ENCODE measurements at places on chromosomes 12 and 14.

DNA sequence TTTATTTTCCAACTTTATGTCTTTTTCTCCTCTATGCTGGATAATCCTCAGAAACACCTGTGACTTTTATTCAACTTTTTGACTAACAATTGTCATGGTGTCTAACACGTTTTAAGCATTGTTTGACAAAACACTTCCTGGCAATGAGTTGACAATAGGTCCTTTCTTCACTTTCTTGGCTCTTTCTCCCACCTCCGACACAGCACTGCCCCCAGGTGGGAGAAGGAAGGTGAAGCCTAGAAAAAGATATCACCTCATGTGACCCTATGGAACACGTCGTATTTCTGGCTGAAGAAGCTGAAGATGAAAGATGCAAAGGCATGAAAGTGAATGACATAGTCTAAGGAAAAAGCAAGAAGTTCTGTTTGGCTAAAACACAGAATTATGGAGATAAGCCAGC lies 430.0 kb downstream of the ETNK1 start:
- DNase-seq = peak; percentile 67

DNA sequence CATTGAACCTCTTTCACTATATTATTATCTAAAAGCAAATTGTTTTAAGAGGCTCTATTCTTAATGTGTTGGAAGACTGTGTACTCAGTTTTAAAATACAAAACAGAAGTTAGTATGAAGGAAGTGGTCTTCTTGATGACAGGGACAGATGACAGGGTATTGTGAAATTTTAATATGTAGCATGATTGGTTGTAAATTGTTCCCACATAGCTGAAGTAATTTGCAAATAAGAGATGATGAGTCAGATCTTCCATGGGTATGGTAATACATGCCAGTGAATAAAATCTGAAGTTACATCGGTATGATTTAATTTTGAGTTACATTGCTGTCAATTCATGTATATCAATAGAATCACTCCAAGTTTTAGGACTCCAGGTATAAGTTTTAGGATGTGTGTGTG lies 454.8 kb downstream of the AEBP2 start:
- DNase-seq = no peak

DNA sequence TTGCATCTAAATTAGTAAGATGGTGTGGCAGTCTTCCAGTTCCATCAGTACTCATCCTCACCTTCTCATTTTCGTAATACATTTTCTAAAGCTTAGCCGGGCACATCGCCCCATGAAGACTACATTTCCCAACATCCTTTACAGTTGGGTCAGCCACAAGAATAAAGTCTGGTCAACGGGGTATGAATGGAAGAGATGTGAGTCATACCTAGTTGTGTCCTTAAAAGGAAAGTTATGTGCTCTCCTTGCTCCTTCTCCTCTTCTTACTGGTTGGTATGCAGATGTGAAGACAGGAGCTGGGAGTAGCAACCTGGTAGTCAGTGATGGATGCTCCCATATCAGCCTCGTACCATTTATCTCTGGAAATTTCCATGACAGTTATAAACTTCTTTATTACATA lies 35.9 kb upstream of the EGLN3 start:
- DNase-seq = no peak

- no peak for DNase-seq
These were observed 50.0 kb downstream of the SH2B3 start for GRCh38 chr12:111455448-111456320.

GRCh38 chr14:101501341-101501740 lies 60.0 kb upstream of the DIO3 start:
- no peak for DNase-seq

- DNase-seq = peak; percentile 83
These were observed 5.7 kb downstream of the WNT5B start for GRCh38 chr12:1634590-1635191.

GRCh38 chr14:54189748-54190354 lies 207.0 kb upstream of the CDKN3 start:
- DNase-seq = no peak

- no peak for DNase-seq
These were observed 9.1 kb upstream of the BDKRB2 start for GRCh38 chr14:96195441-96196081.

- DNase-seq = no peak
These were observed 479.7 kb downstream of the FSCB start for GRCh38 chr14:44027397-44027796.

DNA sequence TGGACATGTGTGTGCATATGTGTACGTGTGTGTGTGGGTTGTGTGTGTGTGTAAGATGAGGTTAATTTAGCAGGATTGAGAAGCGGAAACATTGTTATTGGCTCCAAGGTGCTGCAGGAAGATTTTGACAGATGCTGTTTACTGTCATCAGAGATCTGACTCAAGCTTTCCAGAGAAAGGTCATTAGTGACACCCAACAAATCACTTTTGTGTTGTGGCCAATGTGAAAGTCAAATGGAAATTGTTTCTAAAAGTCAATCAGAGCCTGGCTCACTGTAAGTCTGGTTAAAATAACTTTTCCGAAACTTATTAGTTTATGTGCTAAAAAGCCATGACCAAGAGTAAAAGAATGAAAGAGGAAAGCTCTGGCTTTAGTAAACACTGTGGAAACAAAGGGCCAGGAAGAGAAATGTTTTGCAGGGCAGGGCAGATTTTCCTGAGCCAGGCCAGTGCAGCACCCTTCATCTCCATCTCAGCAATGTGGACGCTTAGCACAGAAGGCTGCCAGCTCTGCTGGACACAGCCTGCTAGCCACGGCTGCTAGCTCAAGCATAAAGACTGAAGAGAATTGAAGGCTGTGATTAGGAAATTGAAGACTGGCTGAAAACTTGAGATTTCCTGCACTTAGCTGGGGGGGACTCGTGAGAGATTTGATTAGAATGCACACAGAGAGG lies 235.8 kb downstream of the NEDD1 start:
- no peak for DNase-seq

DNA sequence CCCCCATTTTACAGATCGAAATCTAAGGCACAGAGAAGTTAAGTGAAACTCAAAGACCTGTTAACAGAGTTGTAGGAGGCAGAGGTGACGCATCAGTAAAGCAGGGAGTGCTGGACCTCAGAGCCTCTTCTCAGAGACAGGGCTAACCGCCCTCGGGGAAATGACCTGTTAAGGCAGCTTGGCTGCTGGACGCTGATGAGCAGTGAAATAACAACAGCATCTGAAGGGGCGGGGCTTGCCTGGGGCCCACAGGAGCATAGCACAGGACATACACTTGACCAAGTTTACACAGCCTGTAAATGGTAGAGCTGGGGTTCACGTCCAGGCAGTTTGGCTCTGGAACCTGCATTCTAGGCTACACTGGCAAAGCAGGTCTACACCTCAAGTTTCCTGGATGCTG lies 39.3 kb downstream of the LRTM2 start:
- DNase-seq = no peak

GRCh38 chr12:122079532-122080081 lies 1.1 kb downstream of the MLXIP start:
- DNase-seq = no peak

DNA sequence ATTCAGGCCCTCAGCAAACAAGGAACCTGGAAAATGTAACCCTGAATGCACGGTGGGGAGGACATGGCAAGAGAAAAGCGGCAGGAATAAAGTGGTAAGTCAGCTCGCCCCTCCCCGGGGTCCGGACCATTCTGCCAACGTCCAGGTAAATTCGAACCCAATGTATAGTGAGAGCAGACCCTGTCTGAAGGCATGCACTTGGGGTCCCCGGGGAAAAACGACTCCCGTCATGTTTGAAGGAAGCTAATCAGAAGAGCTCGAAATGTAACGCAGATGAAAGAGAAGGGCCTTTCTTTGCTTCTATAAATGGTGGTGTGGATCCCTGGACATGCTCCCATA lies 193 bp downstream of the ACACB start:
- no peak for DNase-seq

- DNase-seq = no peak
These were observed 134.8 kb upstream of the FUT8 start for GRCh38 chr14:65277580-65278270.

- DNase-seq = no peak
These were observed 206.5 kb upstream of the EEA1 start for GRCh38 chr12:93135286-93136239.

GRCh38 chr14:61719344-61720293 lies 24.3 kb downstream of the HIF1A start:
- no peak for DNase-seq

GRCh38 chr14:70269582-70269981 lies 80.8 kb upstream of the SLC8A3 start:
- no peak for DNase-seq

DNA sequence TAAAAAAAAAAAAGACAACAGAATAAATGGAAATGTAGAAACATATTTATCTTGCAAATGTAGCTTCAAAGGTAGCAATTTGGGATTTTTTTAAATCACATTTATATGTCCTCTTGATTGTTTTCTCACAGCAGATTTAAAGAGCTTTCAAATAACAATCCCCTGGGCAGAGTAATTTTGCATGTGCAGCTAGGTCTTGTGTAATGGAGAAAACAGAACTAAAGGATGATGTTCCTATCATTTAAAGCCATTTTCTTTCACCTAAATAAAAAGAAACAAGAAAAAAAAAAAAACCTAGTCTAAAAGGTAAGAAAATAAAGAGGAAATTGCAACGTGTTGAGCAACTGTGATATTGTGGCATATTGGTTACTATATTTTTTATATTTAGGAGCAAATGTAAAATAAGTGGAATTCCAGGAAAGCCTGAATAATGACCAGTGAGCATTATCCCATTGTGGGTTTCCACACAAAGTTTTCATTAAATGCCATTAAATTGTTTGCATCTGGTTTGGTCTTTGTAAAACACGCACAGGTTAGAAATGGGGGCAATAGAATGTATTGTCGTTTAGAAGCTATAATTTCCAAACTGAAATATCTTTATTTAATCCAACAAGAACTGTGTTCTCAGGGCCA lies 215.6 kb downstream of the SLC6A15 start:
- no peak for DNase-seq

GRCh38 chr12:30870491-30871265 lies 55.9 kb upstream of the TSPAN11 start:
- DNase-seq = no peak

- DNase-seq = no peak
These were observed 61.6 kb downstream of the SPPL3 start for GRCh38 chr12:120842595-120842994.

DNA sequence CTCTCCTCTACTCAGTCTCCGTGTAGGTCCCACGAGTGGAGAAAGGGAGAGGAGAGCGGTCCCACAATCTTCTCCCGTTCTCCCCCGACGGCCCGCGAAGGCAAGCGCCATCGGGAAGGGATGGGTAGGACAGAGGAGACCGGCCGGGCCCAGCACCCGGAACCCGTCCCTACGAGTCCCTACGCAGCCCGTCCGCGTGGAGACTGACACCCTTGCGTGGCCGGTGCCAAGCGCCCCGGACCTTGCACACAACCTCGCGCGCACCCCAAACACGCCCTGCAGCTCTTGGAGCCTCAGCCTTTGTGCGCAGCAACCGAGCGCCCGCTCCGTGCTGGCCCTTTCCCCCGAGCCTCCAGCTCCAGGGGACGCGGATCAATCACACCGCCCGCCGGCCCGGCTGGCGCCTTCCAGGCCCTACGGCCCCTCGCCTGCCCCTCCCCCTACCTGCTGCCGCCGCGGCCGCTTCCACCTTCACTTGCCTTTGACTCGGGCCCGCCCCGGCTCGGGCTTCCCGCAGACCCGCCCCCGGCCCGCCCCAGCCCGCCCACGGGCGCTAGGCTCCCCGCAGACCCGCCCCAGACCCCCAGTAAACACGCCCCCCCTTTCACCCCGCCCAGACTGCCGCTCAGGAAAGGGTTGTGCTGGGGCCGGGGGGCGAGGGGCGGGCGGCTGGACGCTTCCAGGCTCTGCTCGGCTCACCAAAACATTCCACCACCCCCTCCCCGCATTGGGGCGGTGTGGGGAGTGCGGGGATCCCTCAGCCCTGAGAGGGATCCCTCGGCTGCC lies at the start of gene NDRG2:
NDRG2 (minus strand) TSS at position 477 of the 786 bp plus-strand sequence. CDS start 1,746 bp downstream, outside the sequence.
- DNase-seq = peak; percentile 92

- DNase-seq = no peak
These were observed 60.5 kb downstream of the CRADD start for GRCh38 chr12:93737457-93738198.

GRCh38 chr12:48105321-48105866 lies 485 bp downstream of the SENP1 start:
- DNase-seq = no peak

DNA sequence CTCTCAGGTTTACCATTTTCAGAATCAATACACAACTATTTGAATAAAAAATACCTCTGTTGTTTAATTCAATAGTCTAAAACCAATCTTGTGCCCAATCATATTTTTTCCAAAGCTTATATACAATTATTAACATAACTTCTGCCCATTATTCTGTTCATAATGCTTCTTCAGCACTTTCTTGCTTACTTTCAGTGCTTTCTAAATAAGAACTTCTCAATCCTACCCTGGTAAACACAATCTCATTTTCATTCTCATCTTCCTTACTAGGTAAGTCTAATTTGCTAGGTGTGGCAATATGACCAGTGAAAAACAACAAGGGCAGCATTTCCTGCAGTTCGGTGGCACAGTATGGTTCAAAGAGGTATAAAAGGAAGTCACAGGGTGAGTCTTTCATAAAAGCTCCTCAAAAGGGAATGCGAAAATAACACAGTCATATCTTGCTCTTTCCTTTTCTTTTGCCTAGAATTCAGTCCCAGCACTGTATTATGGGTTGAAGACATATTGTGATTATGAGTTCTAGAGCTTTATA lies 103.5 kb downstream of the FOXG1 start:
- no peak for DNase-seq

GRCh38 chr14:105087308-105087962 lies 22.2 kb upstream of the GPR132 start:
- DNase-seq = no peak

DNA sequence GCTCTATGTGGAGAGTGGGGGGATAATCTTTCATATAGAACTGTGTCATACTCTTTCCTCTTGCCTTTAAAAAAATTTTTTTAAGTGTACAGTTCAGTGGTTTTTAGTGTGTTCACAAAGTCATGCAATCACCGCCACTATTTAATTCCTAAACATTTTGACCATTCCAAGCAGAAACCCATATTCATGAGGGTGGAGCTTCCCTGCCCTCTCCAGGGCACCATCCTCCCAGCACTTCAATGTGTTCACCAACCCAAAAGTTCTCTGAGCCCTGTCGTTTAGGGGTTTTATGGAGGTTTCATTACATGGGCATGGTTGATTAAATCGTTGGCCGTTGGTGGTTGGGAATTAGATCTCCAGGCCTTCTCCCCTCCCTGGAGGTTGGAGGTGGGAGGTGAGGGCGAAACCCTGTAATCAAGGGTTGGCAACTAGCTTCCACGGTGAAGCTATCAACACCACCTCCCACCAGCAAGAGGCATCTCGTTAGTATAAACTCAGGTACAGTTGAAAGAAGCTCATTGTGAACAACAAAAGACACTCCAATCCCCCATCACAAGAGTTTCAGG lies 42.8 kb upstream of the WNK1 start:
- no peak for DNase-seq

All from WTC11 (cell line).